ENCODE measurements at places on chromosomes 16 and 17.

DNA sequence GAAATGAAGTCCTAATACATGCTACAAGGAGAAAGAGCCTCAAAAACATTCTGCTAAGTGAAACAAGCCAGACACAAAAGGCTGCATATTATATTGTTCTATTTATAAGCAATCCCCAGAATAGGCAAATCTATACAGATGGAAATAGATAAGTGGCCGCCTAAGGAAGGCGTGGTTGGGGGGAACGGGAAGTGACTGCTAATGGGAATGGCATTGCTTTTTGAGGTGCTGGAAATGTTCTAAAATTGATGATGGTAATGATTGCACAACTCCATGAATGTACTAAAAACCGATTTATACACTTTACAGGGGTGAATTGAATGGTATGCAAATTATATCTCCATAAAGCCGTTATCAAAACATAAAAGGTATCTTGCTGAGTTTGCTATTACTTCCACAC lies 67.7 kb downstream of the GAS7 start:
- no peak for DNase-seq

- DNase-seq = no peak
Observed at GRCh38 chr17:39099663-39100286, 51.7 kb downstream of the PLXDC1 start.

DNA sequence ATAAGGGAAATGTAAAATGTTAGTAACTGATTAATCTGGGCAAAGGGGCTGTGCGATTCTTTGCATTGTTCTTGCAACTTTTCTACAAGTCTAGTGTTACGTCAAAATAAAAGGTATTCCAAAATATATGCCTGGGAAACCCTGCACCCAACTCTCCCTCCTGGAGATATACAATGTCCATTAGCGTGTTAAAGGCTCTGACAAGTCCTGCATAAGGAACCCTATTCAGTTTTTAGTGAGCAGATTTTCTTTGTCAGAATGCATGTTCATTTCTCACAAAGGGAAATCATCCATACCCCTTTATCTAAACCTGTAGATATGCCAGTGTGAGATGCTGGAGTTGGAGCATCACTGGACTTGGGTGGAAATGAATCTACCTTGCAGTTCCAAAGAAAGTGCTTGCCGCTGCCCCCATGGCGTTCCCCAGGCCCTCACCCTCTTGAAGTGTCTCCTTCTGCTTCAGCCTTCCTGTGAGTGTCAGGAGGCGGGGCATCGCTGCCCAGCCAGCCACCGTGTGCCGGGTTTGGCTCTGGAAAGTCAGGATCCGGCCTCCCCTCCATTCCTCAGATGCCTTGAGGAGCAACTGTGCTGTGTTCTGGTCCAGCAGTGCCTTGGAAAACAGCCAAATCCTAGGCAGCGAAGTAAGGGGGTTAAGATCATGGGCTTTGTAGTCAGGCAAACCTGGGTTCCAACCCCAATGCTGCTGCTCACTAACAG lies 85.5 kb downstream of the RMI2 start:
- no peak for DNase-seq

GRCh38 chr16:11636172-11636721 lies 32.0 kb upstream of the SNN start:
- DNase-seq = no peak

DNA sequence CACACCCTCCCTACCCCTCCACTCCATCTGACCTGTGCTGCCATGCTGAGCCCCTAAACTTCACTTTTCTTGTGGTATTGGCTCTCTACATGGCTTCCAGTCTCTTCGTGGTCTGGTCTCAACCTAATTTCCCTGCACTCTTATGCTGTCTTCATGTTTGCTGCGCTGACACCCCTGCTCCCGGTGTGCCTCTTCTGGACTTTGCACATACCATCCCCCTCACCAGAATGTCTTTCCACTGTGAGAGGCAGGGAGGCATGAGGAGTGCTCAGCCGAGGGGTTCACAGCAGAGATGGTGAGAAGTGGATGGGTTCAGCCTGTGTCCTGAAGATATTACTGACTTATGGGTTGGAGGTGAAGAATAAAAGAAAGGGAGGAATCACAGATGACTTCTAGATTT lies 2.5 kb downstream of the TNFSF12 start:
- no peak for DNase-seq

GRCh38 chr16:83397601-83398291 lies 410.0 kb upstream of the HSBP1 start:
- no peak for DNase-seq

All from T-cell (primary cell).